ENCODE measurements at places on chromosomes 2 and 18. TPM values are rescaled to one million over a fixed set of nuclear protein-coding genes. Genes with fewer than 3 reads are reported as not detected.

Gene GPR35
- total RNA-seq, result 1.5 TPM

Gene MROH2A
- not detected for total RNA-seq

Gene IL36RN
- total RNA-seq, result 0.73 TPM

Gene ANKRD30BL
- total RNA-seq, result 0.34 TPM

Gene HS6ST1
- total RNA-seq, result 83.1 TPM

Gene CYRIA
- 16.5 TPM for total RNA-seq

Gene ARHGAP25
- total RNA-seq, result 3.6 TPM

Gene UPP2
- total RNA-seq, result 0.58 TPM

Gene UBR3
- total RNA-seq, result 53.9 TPM

Gene ALLC
- total RNA-seq, result 0.27 TPM

Gene ADD2
- 55.4 TPM for total RNA-seq

Gene FBXO48
- total RNA-seq, result 0.71 TPM

Gene TRIM43
- not detected for total RNA-seq

Gene LYG1
- total RNA-seq, result not detected

Gene IHH
- total RNA-seq, result 0.09 TPM
